ENCODE measurements at places on chromosomes 5 and 9.

DNA sequence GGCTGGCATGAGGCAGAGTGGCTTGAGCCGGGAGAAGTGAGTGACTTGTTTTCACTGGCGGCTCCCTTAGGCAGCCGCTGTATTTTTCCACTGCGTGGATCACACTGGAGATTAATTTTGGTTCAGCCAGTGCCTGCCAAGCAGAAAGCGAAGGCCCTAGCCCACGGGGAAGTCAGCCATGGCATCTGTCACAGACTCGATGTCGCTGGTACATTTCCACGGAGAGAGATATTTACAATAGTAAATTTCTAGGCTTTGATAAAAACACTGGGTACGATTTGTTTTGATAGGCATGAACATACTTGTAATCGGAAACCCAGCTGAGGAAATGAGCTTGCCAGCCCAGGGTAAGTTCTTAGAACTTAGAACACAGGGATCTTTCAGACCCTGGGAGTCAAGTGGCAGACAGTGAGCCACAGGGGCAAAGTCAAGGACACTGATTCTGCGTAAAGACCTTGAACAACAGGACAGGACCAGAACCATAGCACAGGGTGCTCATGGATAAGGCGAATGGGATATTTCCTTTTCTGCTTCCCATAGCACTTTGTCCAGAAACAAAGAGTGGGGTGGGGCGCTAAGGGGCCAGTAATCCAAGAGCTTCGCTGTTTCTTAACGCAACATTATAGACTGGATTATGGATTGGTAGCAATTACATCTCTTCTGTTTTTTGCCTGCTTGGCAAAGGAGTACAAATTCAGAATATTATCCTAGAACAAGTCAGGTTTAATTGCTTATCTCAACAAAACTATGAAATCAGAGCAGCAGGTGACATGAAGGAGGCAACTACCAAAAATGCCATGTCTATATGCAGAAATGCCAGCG, 4.5 kb downstream of the DUSP1 start:
- DNase-seq, result no peak

DNA sequence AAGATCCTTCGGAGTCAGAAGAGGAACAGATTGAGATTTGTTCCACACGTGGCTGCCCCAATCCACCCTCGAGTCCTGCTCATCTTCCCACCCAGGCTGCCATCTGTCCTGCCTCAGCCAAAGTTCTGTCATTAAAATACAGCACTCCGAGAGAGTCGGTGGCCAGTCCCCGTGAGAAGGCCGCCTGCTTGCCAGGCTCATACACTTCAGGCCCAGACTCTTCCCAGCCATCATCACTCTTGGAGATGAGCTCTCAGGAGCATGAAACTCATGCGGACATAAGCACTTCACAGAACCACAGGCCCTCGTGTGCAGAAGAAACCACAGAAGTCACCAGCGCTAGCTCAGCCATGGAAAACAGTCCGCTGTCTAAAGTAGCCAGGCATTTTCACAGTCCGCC, 85.9 kb downstream of the GOLPH3 start:
- no peak for DNase-seq

- no peak for DNase-seq
Observed at GRCh38 chr5:14269395-14269794, 126.3 kb downstream of the TRIO start.

DNA sequence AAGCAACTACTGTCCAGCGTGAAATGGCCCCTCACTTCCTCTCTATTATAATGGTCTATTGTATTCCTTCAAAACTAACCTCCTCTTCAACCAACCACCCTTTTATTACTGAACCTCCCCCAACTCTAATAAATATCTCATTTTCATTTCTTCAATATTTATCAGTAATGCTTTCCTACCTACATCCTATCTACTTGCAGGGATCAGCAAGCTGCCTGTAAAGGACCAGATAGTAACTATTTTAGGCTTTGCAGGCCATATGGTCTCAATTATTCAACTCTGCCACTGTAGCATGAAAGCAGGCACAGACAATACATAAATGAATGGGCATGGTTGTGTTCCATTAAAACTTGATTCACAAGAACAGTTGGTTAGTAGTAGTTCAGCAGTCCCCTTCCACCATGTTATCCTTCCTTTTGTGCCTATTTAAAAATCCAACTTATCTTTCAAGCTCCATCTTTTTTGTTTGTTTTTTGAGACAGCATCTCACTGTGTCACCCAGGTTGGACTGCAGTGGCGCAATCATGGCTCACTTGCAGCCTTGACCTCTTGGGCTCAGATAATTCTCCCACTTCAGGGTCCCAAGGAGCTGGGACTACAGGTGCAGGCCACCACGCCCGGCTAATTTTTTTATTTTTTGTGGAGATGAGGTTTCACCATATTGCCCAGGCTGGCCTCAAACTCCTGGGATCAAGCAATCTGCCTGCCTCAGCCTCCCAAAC, 45.8 kb downstream of the PCDHGC5 start:
- DNase-seq, result no peak
